Subcutaneous preadipocyte (primary cell): ENCODE measurements at places on chromosomes 11 and 22. TPM values are rescaled to one million over a fixed set of nuclear protein-coding genes. Genes with fewer than 3 reads are reported as not detected.

Gene RBFOX2
- total RNA-seq, result 126 and 156 TPM in 2 replicates

Gene TEX54
- total RNA-seq, result not detected in 2 replicates

Gene TUG1
- 41.9 and 54.2 TPM in 2 replicates for total RNA-seq

Gene BTBD18
- total RNA-seq, result not detected in 2 replicates

Gene OR8D4
- total RNA-seq, result 0.37 TPM in 1 of 2 replicates, not detected in the other

Gene GAL
- 0.39 and 1.5 TPM in 2 replicates for total RNA-seq

Gene NPTXR
- 0.37 and 0.39 TPM in 2 replicates for total RNA-seq

Gene RAB39A
- under 0.01 TPM in 1 of 2 replicates, not detected in the other for total RNA-seq

Gene KCTD14
- total RNA-seq, result 1.5 and 1.8 TPM in 2 replicates

Gene DLG2
- total RNA-seq, result 0.98 and 1.5 TPM in 2 replicates

Gene SEZ6L
- not detected in 2 replicates for total RNA-seq

Gene PSMC3
- 138 and 145 TPM in 2 replicates for total RNA-seq

Gene MUC5AC
- not detected in 2 replicates for total RNA-seq

Gene CECR2
- under 0.01 TPM in 1 of 2 replicates, not detected in the other for total RNA-seq

Gene CD3E
- total RNA-seq, result not detected in 2 replicates
